ENCODE measurements at places on chromosomes 1 and 21.

DNA sequence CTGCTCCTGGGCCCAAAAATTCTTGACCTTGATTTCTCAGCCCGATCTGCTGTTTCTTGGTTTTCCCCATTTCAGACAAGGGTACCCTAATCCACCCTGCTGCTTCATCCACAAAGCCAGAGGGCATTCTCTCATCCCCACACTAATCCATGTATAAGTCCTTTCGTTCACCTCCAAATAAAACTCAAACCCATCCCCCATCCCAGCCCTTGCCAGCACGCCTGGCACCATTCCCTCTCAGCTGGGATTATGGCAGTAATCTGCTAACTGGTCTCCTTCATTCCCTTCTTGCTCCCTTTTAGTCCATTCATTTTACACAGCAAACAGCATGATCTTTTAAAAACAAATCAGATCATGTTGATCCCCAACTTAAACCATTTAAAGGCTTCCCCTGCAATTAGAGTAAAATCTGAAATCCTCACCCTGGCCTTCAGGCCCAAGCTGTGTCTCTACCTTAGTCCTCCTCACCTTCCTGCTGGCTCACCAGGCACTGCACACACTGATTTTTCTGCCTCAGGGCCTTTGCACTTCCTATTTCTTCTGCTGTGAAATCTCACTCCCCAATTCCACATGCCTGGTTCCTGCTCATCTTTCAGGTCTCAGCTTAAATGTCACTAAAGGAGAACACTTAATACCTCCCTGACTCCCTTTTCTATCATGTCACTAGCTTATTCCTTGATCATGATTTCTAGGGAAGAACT lies 12.2 kb upstream of the TRNP1 start:
- no peak for DNase-seq

DNA sequence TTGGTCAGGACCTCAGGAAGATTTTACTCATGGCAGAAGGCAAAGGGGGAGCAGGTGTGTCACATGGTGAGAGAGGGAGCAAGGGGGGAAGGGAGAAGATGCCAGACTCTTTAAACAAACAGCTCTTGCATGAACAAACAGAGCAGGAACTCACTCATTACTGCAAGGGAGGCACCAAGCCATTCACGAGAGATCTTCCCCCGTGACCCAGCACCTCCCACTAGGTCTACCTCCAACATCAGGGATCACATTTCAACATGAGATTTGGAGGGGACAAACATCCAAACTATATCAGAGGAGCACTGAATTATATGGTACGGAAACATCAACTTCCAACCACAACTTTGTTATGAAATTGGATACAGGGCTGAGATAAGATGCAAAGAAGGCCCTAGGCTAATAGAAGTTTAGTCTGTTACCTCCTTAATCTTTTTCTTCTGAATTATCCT lies 164.9 kb downstream of the ST6GALNAC3 start:
- no peak for DNase-seq

DNA sequence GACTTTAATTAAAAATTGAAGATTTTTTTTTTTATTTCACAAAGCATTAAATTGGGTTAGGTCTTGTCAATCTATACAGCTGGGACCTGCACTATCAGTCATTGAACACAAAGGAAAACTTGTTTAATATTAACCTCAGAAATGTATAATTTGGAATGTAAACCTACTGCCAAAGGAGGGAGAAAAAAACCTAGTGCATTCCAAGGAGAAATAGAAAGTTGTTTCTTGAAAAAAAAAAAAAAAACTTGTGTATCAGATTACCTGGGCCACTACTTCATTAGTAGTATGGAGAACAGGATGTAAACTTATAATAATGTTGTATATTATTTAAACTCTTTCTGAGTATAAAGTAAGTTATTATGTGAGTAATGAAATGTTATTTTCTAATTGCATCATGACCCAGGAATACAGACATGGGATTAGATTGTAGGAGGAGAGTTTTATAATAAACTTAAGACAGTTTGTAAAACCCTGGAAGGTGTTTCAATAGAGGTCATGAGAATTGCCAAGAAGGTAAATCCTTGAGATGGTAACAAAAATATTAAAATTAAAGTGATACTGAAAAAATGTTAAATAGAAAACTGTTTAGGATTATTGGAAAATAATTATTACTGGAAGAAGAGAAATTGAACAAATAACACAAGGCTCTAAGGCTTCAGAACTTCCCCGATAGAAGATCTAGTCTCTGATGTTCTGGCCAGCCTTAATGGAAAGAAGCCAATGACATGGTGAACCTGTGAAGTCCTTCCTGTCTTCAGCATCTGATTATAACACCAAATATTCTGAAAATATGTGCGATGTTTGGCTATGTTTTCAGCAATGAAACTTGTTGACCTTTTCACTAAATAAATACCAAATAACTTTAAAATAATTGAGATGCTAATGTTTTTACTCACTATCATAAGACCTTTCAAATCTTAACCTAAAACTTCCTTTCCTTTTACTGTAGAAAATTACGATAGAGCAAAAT lies 412.8 kb upstream of the LYPLAL1 start:
- no peak for DNase-seq

DNA sequence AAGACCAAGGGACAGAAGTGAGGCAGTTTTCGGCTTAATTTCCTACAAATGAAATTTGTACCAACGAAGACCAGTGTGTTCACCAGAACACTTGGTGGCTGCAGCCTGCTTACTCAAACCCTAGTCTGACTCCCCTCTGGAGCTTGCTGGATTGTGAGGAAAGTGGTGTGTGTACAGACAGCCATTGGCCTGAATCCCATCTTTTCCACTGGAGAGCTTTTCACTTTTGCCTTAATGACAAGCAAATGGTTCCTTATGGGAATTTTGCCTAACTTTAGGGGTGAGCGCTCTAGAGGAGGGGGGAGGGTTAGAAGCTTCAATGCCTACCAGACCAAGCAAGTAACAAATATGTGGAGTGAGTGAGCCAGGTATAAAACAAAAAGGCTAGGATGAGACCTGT lies 17.3 kb downstream of the METTL13 start:
- DNase-seq: no peak

DNA sequence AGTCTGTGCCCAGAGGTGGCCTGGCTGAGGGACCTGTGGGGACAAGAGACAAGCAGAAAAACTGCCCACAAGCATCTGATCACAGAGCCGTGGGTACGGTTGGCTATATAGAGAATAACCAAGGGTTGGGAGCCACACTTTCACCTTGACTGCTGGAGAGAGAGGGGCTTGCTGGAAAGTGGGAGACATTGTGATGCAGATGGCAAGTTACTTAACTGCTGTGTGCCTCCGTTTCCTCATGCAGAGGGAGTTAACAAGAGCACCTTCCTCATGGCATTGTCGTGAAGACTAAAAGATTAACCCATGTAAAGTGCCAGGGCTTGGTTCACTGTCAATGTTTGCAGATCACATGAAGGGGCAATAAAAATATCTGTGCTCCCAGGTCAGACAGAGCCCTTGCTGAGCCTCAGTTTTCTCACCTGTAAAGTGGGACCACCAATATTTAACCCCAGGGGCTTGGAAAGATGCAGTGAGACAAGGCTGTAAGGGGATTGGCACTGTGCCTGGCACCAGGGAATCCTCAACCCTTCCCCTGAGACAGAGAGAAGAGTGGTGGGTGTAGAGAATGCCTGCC lies 52.8 kb downstream of the SDC3 start:
- DNase-seq: no peak

DNA sequence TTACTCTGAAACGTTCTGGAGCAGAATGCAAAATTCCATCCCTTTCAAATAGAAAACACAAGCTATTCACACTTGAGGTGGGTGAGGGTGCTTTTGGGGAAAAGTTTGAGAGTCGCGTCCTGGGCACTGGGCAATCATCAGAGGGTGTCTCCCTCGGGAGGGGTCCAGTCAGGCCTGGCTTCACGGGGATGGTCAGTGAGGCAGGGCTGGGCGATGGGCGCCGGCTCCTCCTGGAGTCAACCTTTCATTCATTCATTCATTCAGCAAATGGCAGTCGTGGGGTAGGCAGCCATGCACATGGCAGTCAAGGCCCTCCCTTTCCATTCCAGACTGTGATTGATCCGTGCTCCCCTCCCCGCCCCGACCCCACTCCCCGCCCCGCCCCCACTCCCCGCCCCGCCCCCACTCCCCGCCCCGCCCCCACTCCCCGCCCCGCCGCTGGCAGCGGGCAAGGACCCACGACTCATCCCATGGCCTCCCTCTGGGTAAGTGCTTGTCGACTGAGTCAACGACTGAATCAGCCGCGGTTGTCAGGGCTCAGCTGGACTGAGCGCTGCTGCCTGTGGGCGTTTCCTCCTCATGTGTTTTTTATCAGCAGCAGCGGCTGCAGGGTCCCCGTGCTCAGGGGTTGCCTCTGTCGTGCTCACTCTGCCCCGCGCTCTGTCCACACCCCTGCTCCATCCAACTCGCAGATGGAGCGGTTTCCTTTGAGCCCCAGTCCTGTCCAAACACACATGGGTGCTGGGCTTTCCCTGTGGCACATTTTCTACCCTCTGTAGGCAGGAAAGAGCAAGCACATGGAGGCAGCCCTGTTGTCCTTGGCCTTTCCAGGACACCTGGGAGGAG lies 12.5 kb upstream of the SPSB1 start:
- peak; percentile 51 for DNase-seq

- DNase-seq: no peak
Measured at GRCh38 chr1:77996734-77997133, 8.0 kb upstream of the DNAJB4 start.

DNA sequence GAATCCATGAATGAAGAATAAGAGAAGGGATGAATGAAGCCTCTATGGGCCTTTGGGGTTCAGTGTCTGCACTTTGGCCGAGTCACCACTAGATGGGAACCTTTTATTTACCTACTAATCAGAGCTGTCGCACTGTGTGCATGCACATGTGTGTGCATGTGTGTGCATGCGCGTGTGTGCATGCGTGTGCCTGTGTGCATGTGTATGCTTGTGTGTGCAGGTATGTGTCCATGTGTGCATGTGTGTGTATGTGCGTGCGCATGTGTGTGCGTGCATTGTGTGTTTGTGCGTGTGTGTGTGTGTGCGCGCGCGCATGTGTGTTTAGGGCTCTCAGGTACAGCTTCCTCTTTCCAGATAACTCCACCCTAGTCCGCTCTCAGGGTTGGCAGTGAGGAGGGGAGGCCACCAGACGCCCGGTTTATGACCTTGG lies 20.4 kb upstream of the UBXN10 start:
- peak; percentile 93 for DNase-seq

GRCh38 chr1:67843746-67844145 lies 10.5 kb upstream of the GNG12 start:
- DNase-seq: no peak

DNA sequence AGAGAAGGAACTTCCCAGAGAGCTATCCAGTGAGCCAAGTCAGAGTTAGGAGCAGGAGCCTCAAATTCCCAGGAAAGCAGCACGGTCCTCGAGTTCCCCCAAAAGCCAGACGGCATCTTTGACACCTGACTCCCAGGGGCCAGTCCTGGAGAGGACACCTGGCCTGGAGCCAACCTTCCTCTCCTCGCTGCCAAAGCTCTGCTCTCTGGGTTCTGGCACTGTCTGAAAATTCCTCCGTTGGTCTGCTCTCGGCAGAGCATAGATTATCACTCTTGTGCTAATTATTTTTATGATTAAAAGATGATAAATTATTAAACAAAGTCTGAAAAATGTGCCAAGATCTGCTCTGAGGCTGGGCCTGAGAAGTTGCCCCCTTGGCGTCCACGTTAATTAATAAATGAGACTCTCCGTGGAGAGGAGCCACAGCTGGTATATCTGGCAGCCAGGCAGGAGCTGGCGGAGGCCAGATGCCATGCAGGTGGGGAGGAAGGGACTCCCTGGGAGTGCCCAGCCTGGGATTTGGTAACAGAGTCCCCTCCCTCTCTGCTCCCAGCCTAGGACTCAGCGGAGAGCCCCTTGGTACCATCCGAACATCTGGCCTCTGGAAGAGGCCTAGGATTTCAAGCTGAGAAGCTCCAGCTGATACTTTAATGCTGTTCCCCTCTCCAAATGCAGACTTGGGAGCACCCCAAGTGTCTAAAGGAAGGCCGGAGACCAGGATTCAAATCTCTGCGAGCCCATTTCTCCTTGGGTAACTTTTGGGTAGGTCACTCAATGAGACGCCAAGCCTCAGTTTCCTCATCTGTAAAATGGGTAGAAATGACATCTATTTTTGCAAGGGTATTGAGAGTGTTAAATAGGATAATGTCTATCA lies 163.7 kb upstream of the POU3F1 start:
- no peak for DNase-seq

- no peak for DNase-seq
Measured at GRCh38 chr1:41161846-41162245, 80.3 kb downstream of the SCMH1 start.

DNA sequence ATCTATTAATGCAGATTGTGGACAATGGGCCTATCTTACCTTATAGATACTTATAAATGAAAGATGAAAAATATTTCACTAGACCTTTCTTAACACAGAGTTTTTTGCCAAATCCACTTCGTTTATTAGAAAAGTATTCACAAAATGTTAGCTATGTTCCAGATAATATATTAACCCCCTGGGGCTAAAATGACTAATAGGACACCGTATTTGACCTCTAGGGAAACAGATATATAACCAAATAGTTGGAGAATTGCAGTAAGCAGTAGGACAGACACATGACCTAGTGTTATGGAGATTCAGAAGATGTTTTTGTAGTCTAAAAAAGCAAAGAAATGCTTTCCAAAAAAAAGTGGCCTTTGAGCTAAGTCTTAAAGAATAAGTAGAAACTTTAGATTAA lies 106.9 kb downstream of the SEC16B start:
- no peak for DNase-seq

DNA sequence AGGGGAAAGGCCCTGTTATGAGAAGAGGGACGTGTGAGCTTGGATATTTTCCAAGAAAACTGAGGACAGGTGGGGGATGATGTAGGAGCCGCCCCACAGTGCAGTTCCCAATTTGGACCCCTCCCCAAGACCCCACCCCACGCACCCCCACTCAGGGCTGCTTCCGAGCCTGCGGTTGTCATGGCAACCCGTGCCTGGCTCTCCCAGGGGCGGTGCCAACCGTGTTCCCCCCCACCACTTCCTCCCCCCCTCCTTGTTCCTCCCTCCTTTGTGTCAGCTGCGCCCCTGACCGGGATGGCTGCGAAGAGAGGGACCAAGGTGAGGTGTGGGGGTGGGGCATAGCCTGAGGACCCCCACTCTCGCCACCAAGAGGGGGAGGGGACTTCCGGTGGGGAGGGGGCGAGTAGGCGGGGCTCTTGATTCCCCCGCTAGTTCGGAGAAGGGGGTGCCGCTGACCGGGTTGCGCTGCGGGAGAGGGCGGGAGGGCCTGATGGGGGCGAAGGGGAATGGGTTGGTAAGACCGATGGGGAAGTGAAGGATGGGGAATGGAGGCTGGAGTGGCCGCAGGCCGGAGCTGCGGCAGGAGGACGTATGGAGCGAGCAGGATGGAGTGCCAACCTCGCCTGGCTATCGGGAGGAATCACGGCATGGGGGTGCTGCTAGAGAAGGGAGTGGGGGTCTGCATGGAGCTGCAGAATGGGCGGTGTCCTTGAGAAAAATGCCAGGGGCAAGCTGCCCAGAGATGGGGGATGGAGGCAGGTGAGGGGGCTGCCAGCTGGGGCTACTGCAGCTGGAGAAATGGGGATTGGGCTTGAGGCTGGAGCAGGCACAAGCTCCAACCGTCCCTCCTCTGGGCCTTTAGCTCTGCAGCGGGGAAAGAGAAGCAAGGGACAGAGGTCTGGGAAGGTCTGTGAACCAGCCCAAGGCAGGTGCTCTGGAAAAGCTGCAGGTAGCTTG lies 953 bp downstream of the TRIM46 start:
- no peak for DNase-seq
